T-helper 22 cell (primary cell): ENCODE measurements at places on chromosomes 2 and 18.
A peak's percentile ranks its signal among the peaks of the same experiment; 100 is the strongest.

GRCh38 chr2:179974761-179975160 is 32.3 kb downstream of the CWC22 start:
- DNase-seq = no peak

DNA sequence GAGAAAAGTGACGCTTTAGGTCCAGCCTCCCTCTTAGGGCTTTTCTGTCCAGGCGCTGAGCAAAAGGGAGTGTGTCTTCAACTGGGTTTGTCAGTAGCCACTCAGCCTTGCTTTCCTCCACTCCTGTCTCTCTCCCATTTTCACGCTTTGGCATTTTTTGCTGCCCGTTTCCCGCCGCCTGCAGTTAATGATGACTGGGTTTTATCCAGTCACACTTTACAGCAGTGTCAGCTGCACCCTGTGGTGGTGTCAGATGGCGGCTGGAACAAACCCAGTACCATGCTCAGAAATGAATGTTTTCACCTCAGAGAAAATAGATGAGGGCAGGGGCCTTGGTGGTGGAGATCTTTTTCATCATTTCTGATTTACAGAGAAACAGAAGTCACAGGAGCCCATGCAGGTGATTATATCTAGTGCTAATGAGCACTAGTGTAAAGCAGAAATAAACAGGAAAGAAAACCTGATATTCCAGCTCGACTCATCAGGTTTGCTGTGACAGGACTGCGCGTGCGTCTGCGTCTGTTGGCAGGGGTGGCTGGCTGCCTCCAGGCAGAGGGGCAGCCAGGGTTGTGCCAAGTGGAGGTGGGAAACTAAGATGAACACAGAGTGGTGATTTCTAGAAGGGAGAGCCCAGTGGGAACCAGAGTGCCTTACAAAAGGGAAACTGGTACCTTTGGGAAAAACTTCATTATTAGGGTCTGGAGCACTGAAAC is 139.9 kb downstream of the TANC1 start:
- no peak for DNase-seq

- no peak for DNase-seq
These were observed 50.0 kb downstream of the HDLBP start for GRCh38 chr2:241265506-241265905.

DNA sequence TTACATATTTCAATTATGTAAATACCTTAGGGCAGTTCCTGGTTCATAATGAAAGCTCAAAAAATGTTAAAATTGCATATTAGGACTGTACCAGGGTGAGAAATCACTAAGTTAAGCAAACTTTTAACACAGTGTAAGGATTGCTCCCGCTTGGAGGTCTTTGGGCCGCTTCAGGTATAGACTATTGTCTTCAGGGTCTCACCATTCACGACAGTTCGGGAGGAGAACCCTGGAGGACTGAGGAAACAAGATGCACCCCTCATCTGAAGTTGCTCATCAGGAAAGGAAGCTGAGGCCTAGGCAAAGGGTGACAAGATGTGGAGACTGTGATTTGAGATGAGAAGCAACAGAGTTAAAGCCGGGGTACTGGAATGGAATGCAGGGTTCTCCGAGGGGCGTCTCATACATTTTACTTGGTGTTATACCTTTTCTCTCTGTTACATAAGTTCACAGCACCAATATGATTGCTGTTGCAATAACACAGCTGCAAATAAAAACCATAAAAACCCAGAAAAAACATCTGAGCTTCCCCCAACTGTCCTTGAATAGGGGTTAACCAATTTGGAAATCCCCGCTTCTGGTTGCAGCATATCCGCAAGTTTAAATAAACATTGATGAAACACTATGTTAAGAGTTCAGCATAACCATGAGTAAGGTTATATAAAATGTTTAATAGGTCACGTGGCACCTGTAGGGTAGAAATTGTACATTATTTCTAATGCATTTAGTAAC is 40.1 kb downstream of the FBXO48 start:
- no peak for DNase-seq

DNA sequence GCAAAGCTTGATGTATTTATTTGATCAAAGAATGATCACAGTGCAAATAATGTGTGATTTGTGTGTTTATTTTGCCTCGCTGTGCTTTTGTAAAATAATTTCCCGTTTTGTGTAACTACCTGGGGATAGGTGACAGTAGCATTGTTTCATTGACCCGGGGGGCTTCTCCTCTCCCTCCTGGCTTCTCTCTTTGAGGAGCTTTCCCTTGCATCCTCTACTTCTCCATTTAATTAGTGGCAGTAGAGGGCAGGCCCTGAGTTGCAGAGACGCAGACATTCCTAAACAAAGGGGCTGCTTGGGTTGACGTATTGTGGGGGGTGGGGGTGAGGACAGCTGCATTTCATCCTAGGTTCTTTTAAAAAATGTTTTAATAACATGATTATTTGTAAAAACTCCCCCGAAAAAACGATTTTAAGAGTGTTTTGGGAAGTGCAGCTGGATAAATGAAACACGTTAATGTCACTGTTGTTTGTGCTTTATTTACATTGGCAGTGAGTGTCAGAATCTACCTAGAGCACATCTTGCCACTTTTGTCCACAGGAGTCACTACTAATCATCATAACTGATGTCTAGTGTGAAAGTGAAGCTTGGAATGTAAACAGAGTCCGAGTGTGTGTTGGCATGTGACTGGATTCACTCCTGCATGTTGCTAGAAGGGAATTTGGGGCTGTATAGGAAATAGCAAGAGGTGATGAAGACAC is 2.2 kb downstream of the NEDD4L start:
- DNase-seq = no peak

DNA sequence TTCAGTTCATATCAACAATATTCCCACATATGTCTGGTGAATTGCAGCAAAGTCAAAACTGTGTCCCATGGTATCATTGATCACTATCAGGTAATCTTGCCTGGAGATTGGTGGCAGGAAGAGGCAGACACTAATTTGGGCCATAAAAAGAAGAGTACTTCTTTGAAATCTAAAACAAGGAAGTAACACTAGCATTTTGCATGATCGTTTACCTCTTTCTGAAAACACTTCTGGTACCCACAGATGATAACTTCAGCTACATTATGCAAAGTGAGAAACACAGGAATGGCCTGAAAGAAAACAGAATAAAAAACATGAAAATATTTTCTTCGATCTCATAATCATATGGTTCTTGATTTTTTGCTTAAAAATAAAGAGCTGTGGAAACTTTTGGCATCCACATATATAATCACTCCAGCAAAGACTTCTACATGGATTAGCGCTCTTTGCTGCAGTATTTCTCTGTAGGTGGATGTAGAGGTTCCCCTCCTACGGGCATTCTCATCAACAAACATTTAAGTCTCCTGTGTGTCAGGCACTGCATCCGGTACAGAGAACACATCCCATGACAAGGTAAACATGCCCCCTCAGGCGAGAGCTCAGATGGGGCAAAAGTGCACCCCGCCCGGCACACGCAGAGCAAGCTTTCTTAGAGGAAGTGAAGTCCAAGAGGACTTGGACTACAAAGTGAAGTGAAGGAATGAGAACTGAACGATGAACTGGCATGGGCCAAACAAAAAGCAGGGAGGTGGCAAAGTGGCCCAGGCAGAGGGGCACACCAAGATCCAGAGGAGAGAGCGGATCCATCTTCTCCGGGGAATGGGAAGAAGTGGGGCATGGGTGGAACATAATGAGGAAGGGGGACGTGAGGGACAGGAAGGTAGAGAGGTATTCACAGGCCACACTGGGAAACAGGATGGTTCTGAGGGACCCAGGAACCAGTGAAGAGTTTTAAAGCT is 68.0 kb upstream of the RIOK3 start:
- DNase-seq = no peak

GRCh38 chr2:85314884-85315242 is 12.9 kb downstream of the TGOLN2 start:
- DNase-seq = no peak

- DNase-seq = peak; percentile 4
These were observed 115.7 kb upstream of the OSR1 start for GRCh38 chr2:19474128-19474527.

- DNase-seq = no peak
These were observed 373.4 kb downstream of the METTL4 start for GRCh38 chr18:2197946-2198345.

- DNase-seq = no peak
These were observed 140.4 kb upstream of the VRK2 start for GRCh38 chr2:57906152-57906732.

DNA sequence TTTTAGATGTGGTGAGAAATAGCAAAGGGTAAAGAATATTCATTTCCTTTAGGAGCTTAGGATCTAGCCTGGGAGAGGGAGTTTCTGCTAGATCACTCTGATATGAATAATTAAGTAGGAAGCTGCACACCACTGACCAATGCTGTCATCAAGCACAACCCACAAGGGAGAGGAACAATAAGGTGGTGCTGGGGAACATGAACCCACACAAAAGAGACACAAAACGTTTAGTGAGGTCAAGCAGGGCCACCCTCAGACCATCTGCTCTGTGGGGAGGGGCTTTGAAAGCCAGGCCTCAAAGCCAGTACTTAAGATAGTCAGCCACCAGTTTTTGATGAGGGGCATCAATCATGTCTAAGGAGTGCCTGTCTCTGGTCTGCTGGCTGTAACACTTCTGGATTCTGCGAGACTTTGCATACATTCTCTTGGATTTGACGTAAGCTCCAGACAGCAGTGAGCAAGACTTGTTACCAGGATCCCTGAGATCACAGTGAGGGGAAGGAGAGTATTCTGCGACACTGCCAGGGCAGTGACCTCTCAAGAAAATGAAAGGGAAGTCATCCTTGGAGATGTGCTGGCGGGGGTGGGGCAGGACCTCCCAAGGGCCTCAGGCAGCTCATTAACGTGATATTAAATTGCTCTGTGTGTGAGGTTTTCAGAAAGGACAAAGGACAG is 127.0 kb downstream of the CCBE1 start:
- no peak for DNase-seq

DNA sequence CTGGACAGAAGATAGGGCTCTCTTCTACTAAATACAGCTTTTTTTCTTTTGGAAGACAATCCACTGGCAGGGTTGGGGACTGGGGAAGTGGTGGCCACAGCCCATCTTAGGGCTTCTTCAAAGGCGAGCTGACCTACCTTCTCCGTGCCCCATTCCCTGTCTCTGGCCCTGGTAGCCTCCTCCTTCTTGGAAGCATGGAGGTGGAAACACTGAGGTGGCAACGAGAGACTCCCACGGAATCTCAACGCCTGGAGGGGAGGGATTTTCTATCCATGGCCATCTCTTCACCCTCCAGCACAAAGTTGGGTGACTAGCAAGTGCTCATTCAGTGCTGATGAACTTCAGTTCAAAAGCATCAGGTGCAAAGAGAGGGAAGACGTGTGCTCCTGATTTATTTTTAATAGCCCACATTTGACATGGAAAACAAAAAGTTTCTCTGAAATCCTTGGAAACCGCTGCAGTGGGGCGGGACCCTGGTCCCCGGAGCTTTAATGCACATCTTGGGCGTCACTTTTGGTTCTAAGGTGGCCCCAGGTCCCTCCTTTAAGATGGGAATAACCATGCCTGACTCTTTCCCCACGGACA is 633 bp upstream of the ARMC9 start:
- no peak for DNase-seq

- no peak for DNase-seq
These were observed 91.4 kb downstream of the COL6A3 start for GRCh38 chr2:237322564-237322963.

- no peak for DNase-seq
These were observed 97.3 kb downstream of the RTP5 start for GRCh38 chr2:241966647-241967466.
